Heart left ventricle (tissue), 16 donors: ENCODE measurements at places on chromosomes 2 and 18. TPM values are rescaled to one million over a fixed set of nuclear protein-coding genes. Genes with fewer than 3 reads are reported as not detected.

The ASB18 gene
- 4.3 TPM for total RNA-seq

The TRABD2A gene
- total RNA-seq: 1.9 TPM

DNA sequence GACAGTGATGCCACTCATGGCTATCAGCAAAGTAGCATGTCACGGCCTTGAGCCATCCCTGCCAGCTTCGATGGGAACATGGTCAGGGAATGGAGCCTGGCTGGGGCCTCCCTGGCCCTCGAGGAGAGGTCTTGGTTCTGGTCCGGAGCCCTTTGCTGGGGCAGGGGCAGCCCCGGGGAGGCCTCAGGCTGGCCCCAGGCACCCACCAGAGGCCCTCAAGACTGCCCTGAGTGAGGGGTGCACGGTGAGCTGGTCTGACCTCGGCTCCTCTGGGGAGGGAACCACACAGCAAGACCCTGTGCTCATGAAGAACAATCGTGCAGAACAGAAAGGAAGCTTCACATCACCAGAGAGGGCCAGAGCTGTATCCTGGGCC is 75.2 kb upstream of the OTOS start:
- DNase-seq: no peak

DNA sequence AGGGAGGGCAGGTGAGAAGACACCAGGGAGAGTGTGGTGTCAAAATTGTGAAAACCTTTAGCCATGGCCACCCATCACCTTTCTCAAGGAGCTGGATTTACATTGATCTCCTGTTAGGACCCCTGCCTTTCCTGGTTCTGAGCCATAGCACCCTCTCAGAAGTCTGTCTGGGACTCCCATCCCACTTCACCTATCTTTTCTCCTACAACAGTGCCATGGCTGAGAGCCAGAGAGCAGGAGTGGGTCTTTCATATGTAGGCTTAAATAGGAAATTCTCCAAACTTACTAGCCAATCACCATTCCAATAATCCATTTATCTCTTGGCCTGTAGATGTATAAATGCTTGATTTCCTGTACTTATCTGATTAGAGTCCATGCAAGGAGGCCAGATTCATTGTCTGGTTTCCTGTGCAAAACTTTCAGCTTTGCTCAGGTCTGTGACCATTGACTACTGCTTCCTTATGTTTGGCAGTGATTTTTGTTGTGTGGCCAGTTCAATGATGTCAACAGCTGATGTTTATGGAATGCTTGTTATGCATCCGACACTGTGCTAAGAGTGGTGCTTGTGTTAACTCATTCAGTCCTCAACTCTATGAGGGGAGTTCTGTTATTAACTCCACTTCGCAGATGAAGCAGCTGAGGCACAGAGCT is 57.6 kb upstream of the IGFBP5 start:
- no peak for DNase-seq

DNA sequence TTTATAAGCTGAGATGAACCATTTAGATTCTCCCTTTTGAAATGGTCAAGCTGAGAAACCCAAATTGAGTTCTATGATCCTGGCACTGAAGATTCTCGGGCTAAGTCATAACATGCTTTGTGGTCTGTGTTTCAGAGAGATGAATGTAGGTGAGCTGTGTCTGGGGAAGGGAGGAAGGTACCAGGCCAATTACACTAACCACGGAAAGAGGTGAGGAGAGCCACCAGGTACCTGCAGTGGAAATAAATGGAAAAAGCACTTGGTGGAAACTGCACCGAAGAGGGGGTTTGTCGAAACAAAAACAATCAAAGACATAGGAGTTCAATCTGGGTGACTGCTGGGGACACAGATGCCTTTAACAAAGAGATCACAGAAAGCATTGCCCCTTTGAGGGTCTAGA is 963 bp upstream of the MRPL44 start:
- DNase-seq: no peak

DNA sequence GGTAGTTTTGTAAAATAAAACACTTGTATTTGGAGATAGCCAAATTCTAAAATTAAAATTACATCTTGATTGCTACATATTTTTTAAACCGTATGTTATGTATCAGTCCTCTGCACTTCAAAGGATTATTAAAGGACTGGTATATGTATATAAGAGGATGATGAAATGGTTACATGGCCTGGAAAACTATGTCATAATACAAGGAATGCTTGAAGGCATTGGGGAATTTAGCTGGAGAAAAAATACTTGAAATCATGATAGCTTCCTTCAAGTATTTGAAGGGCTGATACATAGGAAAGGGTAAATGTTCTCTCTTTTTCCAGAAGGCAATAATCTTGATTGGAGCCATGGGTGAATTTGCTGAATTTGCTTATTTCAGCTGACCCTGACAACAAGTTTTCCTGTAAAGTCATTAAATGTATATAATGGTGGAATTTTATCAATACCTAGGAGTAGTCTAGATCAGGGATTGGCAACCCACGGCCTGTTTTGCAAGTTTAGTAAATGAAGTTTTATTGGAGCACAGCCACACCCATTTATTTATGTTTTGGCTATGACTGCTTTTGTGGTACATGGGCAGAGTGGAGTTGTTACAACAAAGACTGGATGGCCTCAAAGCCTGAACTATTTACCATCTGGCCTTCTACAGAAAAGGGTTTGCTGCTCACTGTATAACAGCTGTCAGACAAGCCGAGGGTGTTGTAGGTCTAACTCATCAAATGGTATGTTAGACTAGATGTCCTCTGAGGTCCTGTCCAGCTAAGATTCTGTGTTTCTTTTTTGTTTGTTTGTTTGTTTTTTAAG is 34.4 kb downstream of the ACYP2 start:
- DNase-seq: no peak

- DNase-seq: no peak
Measured at GRCh38 chr2:137508739-137509384, 455.4 kb upstream of the HNMT start.

GRCh38 chr2:183069174-183069573 is 9.4 kb upstream of the DUSP19 start:
- no peak for DNase-seq

GRCh38 chr2:142234741-142235140 is 103.9 kb upstream of the LRP1B start:
- DNase-seq: no peak

- DNase-seq: peak; percentile 18
Measured at GRCh38 chr2:240788482-240788881, 31.5 kb downstream of the KIF1A start.

The STAT4 gene
- total RNA-seq: 1.9 TPM

DNA sequence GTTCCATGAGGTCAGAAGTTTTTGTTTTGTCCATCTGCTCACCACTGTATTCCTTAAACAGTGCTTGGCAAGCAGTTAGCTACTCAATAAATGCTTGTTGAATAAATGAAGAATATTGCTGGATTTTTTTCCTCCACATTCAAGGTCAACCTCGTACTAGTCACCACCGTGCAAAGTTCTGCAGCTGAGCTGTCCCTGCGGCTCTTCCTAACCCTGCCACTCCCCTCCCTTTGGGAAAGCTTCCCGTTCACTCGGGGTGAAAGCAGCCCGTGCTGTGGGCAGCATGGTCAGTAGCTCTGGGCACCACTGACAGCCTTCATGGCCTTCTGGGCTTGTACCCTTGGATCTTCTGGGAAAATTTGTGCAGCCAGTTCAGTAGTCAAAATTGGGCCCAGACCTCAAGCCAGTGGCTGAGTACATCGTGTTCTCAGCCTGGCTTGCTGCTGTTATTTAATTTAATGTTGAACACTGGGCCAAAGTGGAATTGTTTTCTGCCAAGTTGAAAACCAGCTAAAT is 469.3 kb upstream of the RAB12 start:
- DNase-seq: peak; percentile 68

The IL1F10 gene
- not detected for total RNA-seq
